NCI-H1694 (cell line): ENCODE measurements at places on chromosomes 11 and 22.
A peak's percentile ranks its signal among the peaks of the same experiment; 100 is the strongest.

- DNase-seq: no peak
Measured at GRCh38 chr22:19986011-19986409, 30.6 kb downstream of the ARVCF start.

- DNase-seq: peak; percentile 49
Measured at GRCh38 chr11:56783448-56784041, 35.0 kb upstream of the OR9G4 start.

DNA sequence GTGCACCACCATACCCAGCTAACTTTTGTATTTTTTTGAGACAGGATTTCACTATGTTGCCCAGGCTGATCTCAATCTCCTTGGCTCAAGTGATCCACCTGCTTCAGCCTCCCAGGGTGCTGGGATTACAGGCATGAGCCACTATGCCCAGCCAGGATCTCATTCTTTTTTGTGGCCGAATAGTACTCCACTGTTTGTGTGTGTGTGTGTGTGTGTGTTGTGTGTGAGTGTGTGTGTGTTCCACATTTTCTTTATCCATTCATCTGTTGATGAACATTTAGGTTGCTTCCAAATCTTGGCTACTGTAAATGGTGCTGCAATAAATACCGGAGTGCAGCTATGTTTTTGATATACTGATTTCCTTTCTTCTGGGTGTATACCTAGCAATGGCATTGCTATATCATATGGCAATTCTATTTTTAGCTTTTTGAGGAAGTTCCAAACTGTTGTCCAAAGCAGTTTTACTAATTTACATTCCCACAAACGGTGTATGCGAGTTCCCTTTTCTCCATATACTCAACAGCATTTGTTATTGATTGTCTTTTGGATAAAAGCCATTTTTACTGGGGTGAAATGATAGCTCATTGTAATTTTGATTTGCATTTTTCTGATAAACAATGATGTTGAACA, 105.4 kb downstream of the TTC28 start:
- no peak for DNase-seq

GRCh38 chr11:108197351-108197750, 25.1 kb downstream of the NPAT start:
- no peak for DNase-seq

DNA sequence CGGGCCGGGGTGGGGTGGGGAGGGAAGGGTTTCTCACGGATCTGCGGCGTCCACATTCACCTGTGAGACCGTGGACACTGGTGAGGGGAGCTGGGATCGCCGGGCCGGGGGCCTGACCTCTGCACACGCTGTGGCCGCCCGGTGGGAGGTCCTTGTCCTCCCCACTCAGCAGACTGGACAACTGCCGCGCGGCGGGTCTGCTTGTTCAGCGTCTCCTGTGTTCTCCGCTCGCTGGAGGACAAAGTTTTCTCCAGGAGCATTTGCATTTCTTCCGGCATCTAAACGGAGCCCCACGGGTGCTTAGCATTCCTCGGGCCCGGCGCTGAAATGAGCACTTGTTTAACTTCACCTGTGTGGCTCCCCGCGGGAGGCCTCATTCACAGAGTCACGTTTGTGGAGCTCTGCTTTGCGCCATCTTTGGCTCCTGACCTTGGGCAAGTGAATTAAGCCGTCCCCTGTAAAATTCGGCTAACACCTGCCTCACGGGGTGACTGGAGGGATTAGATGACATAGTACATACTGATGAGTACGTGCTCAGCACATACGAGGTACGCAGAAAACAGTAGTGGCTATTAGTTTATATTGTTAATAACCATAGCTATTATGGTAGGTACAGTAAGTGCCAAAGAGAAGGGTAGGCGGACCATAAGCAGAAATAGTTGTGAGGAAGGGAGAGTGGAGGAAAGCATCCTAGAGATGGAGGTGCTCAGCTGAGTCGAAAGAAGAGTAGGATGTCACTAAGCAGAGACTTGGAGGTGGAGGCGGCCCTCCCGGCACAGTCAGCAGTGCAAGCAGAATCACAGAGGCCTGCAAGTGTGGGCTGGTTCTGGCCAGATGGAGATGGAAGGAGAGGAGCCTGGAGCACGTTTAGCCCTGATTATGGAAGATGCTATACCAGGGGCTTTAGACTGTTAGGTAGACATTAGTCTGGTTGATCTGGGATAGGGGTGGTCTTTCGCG, 885 bp downstream of the TRMU start:
- no peak for DNase-seq

- DNase-seq: no peak
Measured at GRCh38 chr11:36426226-36426848, 83.7 kb downstream of the TRAF6 start.

DNA sequence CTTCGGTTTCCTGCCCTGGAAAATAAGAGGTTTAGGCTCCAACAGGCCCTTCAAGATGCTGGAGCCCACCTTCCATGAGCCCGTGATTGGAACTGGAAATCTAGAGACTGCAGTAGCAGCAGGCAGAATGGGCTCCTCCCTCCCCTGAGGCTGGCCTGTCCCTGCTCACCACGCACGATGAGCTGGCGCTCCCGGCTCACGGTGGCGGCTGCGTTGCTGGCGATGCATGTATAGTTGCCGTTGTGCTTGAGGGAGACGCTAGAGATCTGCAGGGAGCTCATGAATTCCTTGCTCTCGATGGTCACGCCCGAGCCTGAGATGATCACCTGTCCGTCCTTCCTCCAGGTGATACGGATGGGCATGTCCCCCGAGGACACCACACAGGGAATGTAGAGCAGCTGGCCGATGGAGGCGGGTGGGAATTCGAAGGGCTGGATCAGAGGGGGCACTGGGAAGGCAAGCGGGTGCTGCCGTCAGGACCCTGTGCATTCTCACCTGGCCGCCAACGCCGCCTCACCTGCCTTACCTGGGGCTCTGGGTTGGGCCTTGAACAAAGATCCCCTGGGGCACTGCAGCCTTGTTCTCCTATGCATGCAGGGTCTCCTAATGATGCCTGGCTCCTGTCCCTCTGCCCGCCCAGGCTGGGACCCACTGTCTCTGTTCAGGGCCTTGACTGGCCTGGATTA, 177.8 kb downstream of the CEP164 start:
- DNase-seq: no peak

GRCh38 chr11:113833151-113833550, 42.2 kb downstream of the USP28 start:
- DNase-seq: no peak
